ENCODE measurements at places on chromosomes 3 and 15. TPM values are rescaled to one million over a fixed set of nuclear protein-coding genes. Genes with fewer than 3 reads are reported as not detected.

The CMTM6 gene
- 68.4 TPM for total RNA-seq

The TRIM42 gene
- total RNA-seq, result not detected

The PDHB gene
- 104 TPM for total RNA-seq

The FILIP1L gene
- 40.1 TPM for total RNA-seq
